ENCODE measurements at places on chromosomes 2 and 18.
A peak's percentile ranks its signal among the peaks of the same experiment; 100 is the strongest.

DNA sequence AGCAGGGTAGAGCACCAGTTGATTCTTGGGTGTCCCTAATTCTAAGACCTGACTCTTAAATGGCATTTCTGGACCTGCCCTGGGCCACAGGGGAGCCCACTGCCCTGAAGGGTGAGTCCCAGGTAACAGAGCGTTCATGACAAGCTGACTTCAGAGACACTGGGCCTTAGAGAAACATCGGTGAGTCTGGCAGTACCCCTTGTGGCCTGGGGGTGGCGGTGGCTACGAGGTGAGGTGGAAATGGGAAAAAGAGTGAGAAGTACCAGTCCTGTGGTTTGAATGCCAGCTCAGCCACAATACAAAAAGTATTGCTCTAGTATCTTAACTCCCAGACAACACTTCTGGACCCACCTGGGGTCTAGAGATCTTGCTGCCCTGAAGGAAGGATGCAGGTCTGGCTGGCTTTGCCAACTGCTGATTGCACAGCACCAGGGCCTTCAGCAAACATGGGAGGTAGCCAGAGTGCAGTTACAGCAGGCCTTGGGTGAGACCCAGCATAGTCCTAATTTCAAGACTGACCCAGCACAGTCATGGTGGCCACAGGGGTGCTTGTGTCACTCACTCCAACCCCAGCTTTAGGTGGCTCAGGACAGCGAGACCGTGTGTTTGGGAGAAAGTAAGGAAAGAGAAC lies 44.5 kb downstream of the USP34 start:
- peak; percentile 82 for ATAC-seq

DNA sequence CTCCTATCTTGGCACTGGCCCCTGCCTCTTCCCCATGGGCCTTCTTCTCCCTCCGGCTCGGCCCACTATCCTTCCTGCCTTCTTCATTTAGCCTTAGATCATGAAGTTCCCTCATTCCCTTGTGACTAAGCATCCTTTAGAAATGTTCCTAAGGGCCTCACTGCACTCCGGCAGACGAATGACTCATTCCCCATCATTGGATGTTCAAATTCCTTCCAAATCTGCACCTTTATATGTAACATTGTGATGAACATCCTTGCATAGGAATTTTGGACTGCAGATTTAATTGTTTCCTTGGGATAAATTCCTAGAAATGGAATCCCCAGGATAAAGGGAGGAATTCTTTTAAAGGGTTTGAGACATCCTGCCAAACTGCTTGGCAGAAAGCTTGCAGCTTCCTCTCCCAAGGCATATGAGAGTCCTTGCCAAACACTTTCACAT lies 19.0 kb downstream of the CRACDL start:
- ATAC-seq = no peak

GRCh38 chr2:27527182-27527581 lies 30.5 kb downstream of the GCKR start:
- ATAC-seq = no peak

DNA sequence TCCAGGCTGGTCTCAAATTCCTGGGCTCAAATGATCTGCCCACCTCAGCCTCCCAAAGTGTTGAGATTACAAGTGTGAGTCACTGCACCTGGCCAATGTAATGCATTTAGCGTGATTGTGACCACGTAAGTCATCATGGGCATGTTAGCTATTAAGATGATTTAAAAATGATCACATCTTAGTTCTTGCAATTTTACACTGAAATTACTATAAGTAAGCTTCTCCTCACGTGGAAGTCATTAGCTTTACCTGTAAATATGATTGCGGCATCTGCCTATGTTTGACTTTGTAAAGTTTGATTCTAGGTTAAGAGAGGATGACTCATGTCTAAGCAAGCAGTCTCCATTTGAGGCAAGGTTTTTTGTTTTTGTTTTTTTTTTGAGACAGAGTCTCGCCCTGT lies 85.5 kb downstream of the PMAIP1 start:
- ATAC-seq = no peak

- ATAC-seq = no peak
These were observed 72.6 kb upstream of the FIGN start for GRCh38 chr2:163808406-163808805.

DNA sequence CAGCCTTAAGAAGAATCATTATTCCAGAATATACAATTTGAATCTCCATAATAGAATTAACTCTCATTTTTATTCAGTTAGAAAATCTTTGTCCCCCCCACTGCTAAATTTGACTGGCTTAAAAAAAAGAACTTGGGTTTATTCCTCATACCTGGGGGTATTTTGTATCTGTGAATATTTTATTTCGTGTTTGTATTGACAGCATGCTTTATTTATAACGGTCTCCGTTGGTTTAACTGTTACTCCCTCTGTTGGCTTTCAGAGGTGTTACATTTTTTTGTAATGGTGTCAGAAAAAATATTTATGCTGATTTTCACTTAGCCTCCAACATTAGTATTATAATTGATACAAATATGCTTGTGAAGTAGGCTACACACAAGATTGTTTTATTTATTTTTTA lies 109.1 kb downstream of the HAUS1 start:
- no peak for ATAC-seq

DNA sequence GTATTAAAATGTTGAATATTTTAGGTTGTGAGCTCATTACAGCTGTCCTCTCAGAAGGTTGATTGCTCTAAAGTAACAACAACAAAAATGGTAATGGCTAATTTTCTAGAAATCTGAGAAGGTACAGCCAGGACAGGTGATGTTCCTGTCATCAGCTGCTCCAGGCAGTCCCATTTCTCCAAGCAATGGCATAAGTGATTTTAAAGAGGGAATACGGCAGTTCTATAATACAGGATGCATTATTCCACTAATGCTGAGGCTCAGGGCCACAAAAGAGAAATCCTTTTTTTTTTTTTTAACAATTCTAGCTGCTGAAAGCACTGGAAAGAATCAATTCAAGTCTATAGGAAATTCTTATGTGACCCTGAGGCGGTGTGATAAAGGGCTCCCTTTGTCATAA lies 199.9 kb downstream of the PMAIP1 start:
- ATAC-seq = no peak

DNA sequence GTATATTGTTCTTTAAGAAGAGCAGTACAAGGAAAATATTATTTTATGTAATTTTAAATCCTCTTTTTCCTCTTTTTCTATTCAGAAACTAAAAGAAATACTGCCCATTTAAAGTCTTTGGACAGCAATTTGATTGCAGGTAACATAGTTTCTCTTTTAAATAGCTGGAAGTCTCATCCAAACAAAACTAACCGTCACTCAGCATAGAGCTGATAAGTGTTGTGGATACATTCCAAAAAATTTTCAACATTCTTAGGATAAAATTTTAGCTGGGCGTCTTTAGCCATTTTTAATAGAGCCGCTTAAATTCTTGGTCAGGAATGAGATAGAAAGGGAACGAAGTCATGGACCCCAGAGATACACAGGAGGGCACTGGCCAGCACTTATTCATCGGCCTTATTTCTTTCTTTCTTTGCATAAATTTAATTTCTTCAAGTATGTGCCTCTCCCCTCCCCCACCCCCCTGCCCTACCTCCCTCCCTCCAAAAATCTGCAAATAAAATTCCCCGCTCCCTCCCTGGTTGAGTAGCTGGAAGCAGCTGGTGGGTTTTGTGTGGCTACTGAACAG lies 81.7 kb downstream of the GBX2 start:
- ATAC-seq = no peak

DNA sequence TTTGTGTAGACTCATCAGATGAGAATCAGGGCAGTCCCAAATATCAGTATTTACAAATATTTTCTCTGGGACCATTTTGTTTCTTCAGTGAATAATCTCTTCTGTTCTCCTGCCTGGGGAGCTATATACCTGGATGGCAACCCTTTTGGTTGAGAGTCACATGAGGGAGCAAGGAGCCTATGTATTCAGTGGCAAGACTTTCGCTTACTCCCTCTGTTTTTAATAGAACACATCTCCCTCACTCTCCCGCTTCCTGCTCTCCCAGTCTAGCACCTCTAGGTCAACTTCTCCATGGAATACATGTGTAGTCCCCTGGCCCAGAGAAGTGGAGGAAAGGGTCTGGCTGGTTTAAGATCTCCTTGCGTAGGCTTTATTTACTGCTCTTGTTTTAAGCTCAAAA lies 600.3 kb downstream of the CCDC85A start:
- ATAC-seq = no peak

DNA sequence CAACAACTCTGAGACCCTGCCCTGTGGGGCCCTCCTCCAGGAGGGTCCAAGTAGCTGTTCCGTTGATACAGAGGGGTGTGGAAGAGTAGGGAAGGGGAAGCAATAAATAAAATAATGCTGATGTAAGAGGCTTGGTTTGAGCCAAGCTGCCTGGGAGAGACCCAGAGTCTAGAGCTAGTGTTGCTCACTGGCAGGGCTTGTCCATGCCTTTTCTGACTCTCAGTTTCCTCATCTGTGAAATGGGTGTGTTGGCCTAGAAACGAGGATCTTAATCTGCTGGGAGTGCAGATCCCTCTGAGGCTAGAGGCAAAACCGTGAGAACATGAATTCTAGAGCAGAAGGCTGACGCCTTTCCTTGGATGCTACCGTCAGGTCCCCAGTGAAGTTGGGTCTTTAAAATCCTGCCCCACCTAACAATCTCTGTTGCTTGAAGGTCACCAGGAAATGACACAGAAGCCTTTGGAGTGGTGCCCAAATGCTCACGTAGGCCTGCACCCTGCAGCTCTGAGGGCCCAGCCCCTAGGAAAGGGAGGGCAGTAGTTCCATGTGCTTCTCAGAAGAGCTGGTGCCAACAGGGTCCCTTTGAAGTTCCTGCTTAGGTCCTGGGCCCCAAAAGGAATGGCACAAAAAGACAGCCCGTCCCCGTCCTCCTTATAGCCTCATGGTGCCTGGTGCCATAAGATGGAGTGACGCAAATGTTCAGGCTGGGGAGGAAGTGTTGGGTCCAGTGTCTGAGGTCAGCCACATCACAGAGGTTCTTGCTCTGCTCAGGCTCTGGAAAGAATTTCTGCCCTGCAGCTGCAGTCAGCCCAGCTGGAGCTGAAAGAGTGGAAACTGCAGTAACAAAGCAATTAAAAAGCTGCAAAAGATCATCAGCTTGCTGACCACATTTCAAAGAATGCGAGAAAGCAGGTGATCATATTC lies 73.2 kb upstream of the SMAD2 start:
- no peak for ATAC-seq

DNA sequence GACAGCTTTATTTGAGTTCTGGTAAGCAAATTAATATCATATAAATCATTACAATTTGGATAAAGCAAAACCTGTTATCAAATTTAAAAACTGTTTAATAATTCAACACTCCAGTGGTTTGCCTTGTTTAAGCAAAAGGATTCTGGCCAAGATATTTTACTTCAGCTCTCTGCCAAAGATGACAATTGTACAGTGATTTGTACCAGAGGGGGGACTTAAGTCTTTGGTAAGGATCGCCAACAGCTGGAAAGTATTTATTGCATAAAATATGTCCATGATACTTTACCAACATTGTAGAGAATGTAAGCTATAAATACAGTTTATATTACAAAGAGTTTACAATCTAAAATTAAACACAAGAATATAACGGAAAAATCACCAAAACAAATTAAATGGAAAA lies 13.8 kb downstream of the PREPL start:
- ATAC-seq = no peak

DNA sequence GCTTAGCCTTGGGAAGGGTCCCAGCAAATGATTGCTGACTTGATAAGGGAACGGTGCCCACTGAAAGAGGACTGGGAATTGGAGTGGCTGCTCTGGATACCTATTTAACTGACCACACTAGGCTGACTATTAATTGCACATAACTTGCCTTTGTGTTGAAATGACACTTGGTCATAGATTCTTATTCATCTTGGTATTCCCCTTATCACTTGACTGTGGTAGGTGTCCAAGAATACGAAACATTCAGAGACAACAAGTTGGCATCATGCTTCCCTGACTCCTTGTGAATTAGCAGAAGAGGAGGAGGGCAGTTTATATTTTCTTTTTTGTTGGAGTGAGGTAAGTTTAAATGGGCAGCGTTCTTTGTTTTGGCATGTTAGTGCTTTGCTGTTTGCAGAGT lies 13.4 kb downstream of the FMNL2 start:
- no peak for ATAC-seq

GRCh38 chr2:74238879-74239278 lies 40.5 kb downstream of the MTHFD2 start:
- no peak for ATAC-seq

DNA sequence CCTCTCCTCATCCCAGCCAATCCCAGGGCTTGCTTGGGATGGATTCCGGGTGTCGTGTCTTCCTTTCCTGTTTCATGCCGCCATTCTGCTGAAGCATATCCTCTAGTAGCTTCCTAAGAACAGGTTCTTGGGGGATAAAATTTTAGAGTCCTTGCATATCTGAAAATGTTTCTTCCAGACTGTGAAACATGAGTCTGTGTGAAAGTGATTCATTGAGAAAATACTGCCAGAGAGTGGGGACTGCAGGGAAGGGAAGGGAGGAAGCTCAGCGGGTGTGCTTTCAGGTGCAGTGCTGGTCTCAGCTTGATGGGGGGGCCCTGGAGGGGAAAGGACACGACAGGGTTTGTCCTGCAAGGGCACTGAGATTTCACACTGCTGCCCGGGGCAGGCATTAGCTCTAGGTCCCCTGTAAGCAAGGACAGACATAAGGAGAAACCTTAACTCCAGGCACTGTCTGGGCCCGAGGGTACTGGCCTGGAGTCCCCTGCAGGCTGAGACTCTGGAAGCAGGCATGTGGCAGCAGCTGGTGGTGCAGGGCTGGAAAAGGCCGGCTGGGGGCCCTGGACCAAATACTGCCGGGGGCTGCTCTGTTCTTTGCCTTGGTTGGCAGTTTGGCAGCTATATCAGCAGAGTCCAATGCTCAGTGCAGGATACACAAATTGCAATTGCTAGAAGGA lies 97.6 kb upstream of the HS6ST1 start:
- ATAC-seq = no peak

DNA sequence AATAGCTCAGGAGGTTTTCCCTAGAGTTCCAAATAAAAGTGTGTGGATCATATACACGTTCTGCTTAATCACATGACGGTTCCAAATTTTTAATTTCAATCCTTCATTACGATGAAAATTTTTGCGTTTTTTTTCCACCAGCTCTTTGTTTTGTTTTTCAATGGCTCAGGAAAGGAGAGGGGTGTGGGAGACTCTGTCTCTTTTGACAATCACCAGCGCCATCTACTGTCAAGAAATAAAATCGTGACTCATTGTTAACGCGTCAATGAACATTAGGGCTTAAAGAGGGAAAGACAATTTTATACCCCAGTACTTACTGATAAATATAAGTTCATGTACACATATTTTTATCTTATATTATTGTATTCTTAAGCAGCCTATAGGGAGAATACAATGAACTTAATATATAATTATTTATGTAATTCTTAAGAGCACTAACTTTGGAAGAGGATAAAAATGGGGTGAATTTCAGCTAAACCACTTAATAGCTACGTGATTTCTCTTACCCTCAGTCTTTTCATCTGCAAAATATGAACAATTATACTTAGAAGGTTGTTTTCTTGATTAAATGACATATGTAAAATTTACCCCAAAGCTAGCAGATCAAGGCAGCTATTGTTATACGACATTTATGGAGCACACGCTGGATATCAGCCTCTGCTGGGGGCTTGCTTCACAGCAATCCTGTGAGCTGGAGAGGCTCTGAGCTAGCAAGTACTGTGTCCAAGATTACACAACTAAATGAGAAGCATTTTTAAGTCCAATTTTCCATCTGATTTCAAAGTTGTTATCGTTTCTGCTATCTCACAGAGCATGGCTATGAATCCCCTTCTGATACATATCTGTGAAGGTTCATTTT lies 47.4 kb upstream of the RMDN2 start:
- ATAC-seq = peak; percentile 65

- ATAC-seq = no peak
These were observed 27.4 kb downstream of the HS6ST1 start for GRCh38 chr2:128291161-128291843.

All from activated CD4-positive, CD25-positive, alpha-beta regulatory T cell treated with anti-CD3 and anti-CD28 coated beads, Interleukin-2, amount 50 U/mL, for 24 hours (primary cell).